B cell (primary cell): ENCODE measurements at places on chromosomes 4 and X. TPM values are rescaled to one million over a fixed set of nuclear protein-coding genes. Genes with fewer than 3 reads are reported as not detected.

The ELF4 gene
- 26.3 and 26.5 TPM in 2 replicates for total RNA-seq

The TBC1D19 gene
- total RNA-seq = 10.0 and 11.0 TPM in 2 replicates

The ZFX gene
- 81.8 and 85.7 TPM in 2 replicates for total RNA-seq

The SYNPO2 gene
- total RNA-seq = 0.10 and 0.20 TPM in 2 replicates

The PLAC1 gene
- not detected in 2 replicates for total RNA-seq

The SOD3 gene
- not detected in 2 replicates for total RNA-seq

The DCK gene
- 58.2 and 64.7 TPM in 2 replicates for total RNA-seq

The UGT2A3 gene
- total RNA-seq = not detected in 2 replicates

The FAM114A1 gene
- total RNA-seq = 2.2 and 2.9 TPM in 2 replicates

The F11 gene
- not detected in 2 replicates for total RNA-seq

The CYSLTR1 gene
- 41.7 and 43.4 TPM in 2 replicates for total RNA-seq

The RIPPLY1 gene
- not detected in 2 replicates for total RNA-seq

The ADGRG4 gene
- total RNA-seq = not detected in 2 replicates

The GPAT3 gene
- total RNA-seq = 0.89 and 1.0 TPM in 2 replicates

The GRIA2 gene
- total RNA-seq = not detected in 2 replicates

The NPFFR2 gene
- total RNA-seq = not detected in 2 replicates

The CCKAR gene
- not detected in 2 replicates for total RNA-seq

The MAGEH1 gene
- 13.6 and 14.3 TPM in 2 replicates for total RNA-seq

The LPAR4 gene
- total RNA-seq = 0.12 TPM in 1 of 2 replicates, not detected in the other

The PLRG1 gene
- total RNA-seq = 77.3 and 79.0 TPM in 2 replicates

The DGAT2L6 gene
- not detected in 2 replicates for total RNA-seq

The LUZP4 gene
- not detected in 2 replicates for total RNA-seq

The GUCY1B1 gene
- total RNA-seq = 0.10 and 0.19 TPM in 2 replicates

The NXF2B gene
- total RNA-seq = not detected in 2 replicates

The TMPRSS11D gene
- total RNA-seq = not detected in 2 replicates

The IL2 gene
- total RNA-seq = not detected in 2 replicates

The MMRN1 gene
- 0.22 and 0.49 TPM in 2 replicates for total RNA-seq

The ENPEP gene
- total RNA-seq = not detected in 2 replicates

The HTT gene
- 182 and 195 TPM in 2 replicates for total RNA-seq

The TMEM150C gene
- not detected in 2 replicates for total RNA-seq

The TLR8 gene
- total RNA-seq = 0.29 and 0.39 TPM in 2 replicates

The SPP1 gene
- not detected in 2 replicates for total RNA-seq

The CXCR3 gene
- 6.9 and 8.0 TPM in 2 replicates for total RNA-seq

The UBL4A gene
- 23.3 and 29.5 TPM in 2 replicates for total RNA-seq

The CRMP1 gene
- 0.10 TPM in 1 of 2 replicates, not detected in the other for total RNA-seq

The LRP2BP gene
- total RNA-seq = 1.6 and 1.7 TPM in 2 replicates

The RHOH gene
- total RNA-seq = 187 and 209 TPM in 2 replicates

The QRFPR gene
- total RNA-seq = not detected in 2 replicates

The SPANXD gene
- not detected in 2 replicates for total RNA-seq

The SLC7A11 gene
- total RNA-seq = 0.22 and 0.24 TPM in 2 replicates

The RNF175 gene
- not detected in 2 replicates for total RNA-seq

The ALAS2 gene
- 0.94 and 1.00 TPM in 2 replicates for total RNA-seq

The NLGN3 gene
- total RNA-seq = 1.0 and 1.3 TPM in 2 replicates

The NDST3 gene
- total RNA-seq = not detected in 2 replicates

The ZNF518B gene
- total RNA-seq = 36.0 and 39.8 TPM in 2 replicates

The ARHGEF38 gene
- not detected in 2 replicates for total RNA-seq

The BTK gene
- 235 and 243 TPM in 2 replicates for total RNA-seq

The GLRA3 gene
- total RNA-seq = 0.12 and 0.22 TPM in 2 replicates

The CYTL1 gene
- total RNA-seq = not detected in 2 replicates

The IL1RAPL2 gene
- total RNA-seq = not detected in 2 replicates

The MTNR1A gene
- not detected in 2 replicates for total RNA-seq

The CFAP99 gene
- not detected in 2 replicates for total RNA-seq

The CDKL5 gene
- total RNA-seq = 4.6 and 4.7 TPM in 2 replicates

The ZMAT1 gene
- 38.4 and 43.6 TPM in 2 replicates for total RNA-seq

The ETDA gene
- not detected in 2 replicates for total RNA-seq

The GPR82 gene
- total RNA-seq = not detected in 2 replicates

The SLIT2 gene
- total RNA-seq = 0.27 TPM in 1 of 2 replicates, not detected in the other

The MAGEA12 gene
- not detected in 2 replicates for total RNA-seq

The KDM5C gene
- total RNA-seq = 138 and 157 TPM in 2 replicates
